Anterior cingulate cortex (tissue), 58 donors: ENCODE measurements at places on chromosomes 3 and 15.

DNA sequence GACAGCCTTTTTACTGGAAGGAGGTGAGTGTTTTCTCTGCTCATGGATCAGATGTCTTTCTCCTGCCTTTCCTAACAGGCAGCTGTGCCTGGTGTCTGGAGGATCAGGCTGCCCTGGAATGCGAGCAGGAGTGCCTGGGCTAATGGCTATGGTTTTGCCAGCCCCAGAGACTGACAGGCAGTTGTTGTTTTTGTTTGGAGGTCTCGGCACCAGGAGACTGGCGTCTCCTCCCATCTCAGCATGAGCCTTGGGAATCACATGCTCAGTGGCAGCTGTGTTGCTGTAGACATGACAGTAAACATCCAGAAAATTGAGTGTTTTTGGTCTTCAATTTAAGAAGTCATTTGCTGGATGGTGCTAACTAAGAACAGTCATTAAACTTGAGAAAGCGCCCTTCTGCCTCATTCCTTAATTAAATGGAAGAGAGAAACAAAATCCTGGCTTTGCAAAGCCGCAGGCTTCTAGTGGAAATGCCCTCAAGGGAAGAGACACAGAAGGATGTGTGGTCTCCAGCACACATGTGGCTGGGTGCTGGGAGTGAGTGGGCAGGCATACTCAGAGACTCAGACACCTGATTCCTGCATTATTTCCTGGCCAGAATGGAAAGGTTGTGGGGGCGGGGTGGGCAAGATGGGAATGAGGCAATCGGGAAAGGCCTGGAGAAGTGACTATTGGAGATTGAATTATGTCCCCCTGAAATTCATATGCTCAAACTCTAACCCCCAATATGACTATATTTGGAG, 97.0 kb upstream of the NMNAT3 start:
- no peak for DNase-seq

DNA sequence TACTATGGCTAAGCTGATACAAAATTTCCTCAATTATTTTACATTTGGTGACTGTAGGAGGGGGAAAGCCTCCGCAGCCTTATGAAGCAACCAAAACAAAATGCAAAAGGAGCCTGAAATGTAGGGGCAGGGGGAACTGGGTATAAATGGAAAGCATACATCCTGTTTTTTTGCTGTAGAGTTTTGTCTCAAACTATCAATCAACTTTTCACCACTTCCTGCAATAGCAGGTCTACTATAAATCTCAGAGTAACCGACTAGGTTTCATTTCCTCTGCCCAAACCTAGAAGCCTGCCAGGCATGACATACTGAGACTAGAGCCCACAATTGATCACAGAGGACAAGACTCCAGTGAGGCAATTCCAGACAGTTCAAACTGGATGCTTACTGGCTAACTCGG, 91.3 kb downstream of the SHQ1 start:
- DNase-seq, result no peak

DNA sequence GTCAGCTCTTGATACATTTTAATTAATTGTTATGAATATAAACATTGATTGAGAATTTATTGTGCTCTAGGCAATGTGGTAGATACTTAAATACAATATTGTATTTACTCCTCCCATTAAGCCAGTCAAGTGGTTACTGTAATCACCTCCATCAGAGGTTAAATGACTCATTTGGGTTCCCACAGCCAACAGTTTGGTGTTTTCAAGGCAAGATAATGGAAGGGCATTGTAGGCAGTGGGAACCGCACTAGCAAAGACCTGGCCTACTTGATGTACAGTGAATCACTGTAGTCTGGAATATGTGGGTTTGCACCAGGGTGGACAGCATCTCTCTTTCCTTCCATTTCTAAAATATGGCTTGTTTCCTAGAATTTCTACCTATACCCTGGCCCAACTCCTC, 127.4 kb downstream of the EDEM1 start:
- DNase-seq, result no peak

GRCh38 chr3:164476631-164477030, 601.7 kb downstream of the SI start:
- DNase-seq, result no peak

DNA sequence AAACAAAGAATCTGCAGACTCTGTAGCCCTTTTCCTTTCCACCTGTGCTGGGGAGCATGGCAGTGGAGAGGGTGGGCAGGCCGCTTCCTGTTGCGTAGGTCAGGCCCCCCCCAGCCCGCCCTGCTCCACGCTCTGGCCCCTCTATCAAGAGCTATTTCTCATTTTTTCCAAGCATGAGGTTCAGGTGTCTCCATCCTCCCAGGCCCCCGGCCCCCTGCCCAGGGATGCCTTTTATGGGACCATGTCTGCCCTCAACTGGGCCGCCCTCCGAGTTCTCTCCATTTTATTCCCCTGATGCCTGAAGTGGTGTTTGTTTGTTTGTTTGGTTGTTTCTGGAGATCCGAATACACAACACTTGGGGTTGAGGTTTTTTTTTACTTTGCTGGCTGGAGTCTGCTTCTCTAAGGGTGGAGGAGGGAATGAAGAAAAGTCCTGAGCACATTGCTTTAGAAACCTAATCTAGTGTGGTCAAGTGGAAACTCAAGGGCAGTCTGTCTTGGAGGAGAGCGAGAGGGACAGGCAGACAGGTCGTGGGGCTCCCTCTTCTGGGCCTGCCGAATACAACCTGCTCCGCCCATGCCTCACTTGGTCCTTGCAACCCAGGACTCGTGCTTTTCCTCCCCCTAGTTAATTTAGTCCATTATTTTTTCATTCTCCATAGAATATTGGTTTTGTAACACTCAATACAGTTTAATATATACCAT, 176.5 kb upstream of the LYSMD4 start:
- no peak for DNase-seq

GRCh38 chr15:60589253-60589652, 110.3 kb upstream of the ICE2 start:
- DNase-seq, result no peak

- DNase-seq, result no peak
Observed at GRCh38 chr15:72968531-72968922, 83.7 kb upstream of the NEO1 start.

DNA sequence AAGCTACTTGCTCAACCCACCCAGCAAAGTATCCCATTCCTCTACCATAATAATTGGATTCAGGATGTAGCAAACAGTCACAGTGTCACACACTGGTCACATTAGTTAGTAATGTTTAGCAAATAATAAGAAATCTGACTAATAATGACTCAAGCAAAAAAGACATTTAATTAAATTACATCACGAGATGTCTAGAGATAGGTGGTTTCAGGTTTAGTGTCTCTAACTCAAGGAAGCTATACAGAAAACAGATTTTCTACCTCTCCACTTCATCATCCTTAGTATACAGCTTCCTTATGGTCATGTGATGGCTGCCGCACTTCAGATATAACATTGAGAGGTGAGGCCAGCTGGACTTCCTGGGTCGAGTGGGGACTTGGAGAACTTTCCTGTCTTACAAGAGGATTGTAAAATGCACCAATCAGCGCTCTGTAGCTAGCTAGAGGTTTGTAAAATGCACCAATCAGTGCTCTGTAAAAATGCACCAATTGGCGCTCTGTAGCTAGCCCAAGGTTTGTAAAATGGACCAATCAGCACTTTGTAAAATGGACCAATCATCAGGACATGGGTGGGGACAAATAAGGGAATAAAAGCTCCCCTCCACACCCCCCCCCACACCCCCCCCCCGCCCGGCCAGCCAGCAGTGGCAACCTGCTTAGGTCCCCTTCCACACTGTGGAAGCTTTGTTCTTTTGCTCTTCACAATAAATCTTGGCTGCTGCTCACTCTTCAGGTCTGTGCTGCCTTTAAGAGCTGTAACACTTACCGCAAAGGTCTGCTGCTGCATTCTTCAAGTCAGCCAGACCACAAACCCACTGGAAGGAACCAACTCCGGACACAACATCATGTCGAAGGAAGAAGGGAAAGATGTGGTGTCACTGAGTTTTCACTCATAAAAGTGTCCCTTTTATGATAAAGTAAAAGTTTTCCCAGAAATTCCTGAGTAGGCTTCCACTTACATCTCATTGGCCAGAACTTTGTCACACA, 24.9 kb upstream of the ARPIN start:
- DNase-seq, result no peak

DNA sequence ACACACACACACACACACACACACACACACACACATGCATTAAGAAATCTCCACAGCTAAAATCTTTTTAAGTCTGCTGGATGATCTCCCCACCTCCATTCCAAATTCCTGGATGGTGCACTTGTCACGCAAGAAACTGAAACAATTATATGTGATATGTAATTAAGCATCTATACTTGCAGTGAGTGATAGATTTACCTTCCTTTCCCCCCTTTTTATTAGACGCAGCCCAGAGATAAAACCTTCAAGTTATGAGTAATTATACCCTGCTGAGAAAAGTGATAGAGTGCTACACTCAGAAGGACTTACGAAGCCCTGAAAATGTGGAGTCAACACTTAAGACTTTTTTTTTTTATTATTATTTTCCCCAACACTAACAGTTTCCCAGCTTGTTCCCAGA, 255.2 kb downstream of the LSAMP start:
- DNase-seq, result no peak
